Suprapubic skin (tissue), 4 donors: ENCODE measurements at places on chromosomes 16 and 17.

- H3K36me3 ChIP-seq: peaks cover 21% of the 10 kb centered on the region
- no peak for DNase-seq
- H3K27ac ChIP-seq: peak overlapping the region; percentile 90
- H3K27me3 ChIP-seq: no peaks in the 10 kb centered on the region
Measured at GRCh38 chr16:11852092-11852809, 909 bp upstream of the RSL1D1 start.

DNA sequence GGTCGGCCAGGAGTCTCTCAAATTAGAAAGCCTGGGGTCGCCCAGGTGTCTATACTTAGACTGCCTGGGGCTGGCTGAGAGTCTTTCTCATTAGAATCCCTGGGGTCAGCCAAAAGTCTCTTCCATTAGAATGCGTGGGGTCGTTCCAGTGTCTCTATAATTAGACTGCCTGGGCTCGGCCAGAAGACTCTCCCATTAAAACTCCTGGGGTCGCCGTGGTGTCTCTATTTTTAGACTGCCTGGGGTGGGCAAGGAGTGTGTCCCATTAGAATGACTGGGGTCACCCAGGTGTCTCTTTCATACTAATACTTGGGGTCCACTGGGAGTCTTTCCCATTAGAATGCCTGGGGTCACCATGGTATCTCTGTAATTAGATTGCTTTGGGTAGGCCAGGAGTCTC lies 2227.7 kb downstream of the TP53TG3F start:
- no peaks in the 10 kb centered on the region for H3K36me3 ChIP-seq
- no peaks in the 10 kb centered on the region for H3K27me3 ChIP-seq
- peak; percentile 71 for DNase-seq
- no peaks in the 10 kb centered on the region for H3K4me1 ChIP-seq

DNA sequence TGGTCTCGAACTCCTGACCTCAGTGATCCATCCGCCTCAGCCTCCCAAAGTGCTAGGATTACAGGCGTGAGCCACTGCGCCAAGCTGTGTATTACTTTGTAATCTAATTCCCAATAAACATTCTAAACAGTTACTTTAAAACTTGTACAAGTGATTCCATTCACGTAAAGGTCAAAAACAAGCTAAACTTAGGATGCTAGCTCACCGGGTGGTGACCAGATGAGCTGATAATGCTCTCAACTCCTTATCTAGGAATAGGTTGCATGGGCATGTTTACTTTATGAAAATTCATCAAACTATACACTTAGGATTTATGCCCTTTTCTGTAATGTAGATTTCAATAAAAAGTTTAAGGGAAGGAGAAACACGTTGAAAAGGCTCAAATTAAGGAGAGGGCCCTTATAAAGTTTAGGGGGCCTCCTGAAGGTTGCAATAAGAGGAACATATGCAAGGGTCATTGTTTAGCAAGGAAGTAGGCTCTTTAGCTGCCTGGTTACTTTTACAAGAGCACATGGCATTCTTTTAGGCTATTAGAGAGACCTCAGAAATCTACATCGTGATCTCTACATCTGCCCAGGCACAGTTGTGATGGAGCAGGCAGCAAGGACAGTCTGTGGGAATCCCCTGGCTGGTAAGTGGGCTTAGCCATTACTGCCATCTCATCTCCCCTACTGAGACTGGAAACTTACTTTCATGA lies 13.3 kb downstream of the CDR2 start:
- DNase-seq: no peak
- H3K27me3 ChIP-seq: no peaks in the 10 kb centered on the region
- no peaks in the 10 kb centered on the region for H3K4me1 ChIP-seq
- H3K36me3 ChIP-seq: peaks cover 24% of the 10 kb centered on the region
- no peak overlapping the region for H3K4me3 ChIP-seq

- H3K4me1 ChIP-seq: no peaks in the 10 kb centered on the region
- no peak overlapping the region for H3K27ac ChIP-seq
- DNase-seq: no peak
- H3K4me3 ChIP-seq: no peak overlapping the region
- H3K27me3 ChIP-seq: no peaks in the 10 kb centered on the region
Measured at GRCh38 chr16:82522026-82522425, 104.7 kb upstream of the CDH13 start.

- no peaks in the 10 kb centered on the region for H3K36me3 ChIP-seq
- H3K27me3 ChIP-seq: no peaks in the 10 kb centered on the region
- no peaks in the 10 kb centered on the region for H3K4me1 ChIP-seq
- peak overlapping the region; percentile 45 for H3K27ac ChIP-seq
Measured at GRCh38 chr17:56269556-56270389, 116.5 kb downstream of the ANKFN1 start.

DNA sequence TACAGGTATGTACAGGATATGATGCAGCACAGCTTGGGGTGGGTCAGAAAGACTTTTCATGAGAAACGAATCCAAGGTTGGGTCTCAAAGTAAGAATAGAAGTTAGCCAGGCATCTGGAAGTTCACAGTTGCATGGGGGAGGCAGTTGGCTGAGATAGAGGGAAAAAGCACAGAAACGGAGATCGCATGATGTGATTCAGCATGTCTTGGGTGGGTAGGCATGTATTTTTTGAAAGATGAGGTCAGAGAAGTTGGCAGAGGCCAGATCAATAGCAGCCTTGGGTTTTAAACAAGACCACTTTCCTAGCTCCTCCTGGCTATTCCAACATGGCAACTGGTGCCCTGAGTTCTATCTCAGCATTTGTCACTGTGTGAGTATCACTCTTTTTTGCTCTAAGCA lies 67.2 kb downstream of the PCTP start:
- DNase-seq: no peak
- no peak overlapping the region for H3K4me3 ChIP-seq
- no peaks in the 10 kb centered on the region for H3K4me1 ChIP-seq
- H3K36me3 ChIP-seq: no peaks in the 10 kb centered on the region

GRCh38 chr16:14301169-14302030 lies 230.3 kb downstream of the MRTFB start:
- H3K27ac ChIP-seq: peak overlapping the region; percentile 86
- H3K36me3 ChIP-seq: no peaks in the 10 kb centered on the region
- no peaks in the 10 kb centered on the region for H3K27me3 ChIP-seq
- H3K4me1 ChIP-seq: peaks cover 47% of the 10 kb centered on the region
- H3K4me3 ChIP-seq: peak overlapping the region; percentile 99

DNA sequence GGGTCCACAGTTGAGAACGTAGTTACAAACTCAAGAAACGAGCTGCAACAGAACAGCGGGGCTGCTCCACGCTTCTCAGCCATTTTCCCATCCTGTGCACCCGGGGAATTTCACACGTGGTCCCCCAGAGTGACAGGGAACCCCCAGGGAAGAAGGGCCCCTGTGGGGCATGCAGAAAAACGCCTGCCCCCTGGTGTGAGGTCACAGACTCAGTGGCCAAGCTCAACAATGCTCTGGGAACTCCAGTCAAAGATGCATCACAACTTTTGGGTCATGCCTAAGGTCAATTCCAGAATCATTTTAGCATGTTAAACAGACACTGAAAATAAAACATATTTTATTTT lies 115.4 kb downstream of the ZNF778 start:
- peaks cover 45% of the 10 kb centered on the region for H3K4me1 ChIP-seq
- peak; percentile 24 for DNase-seq
- H3K27me3 ChIP-seq: no peaks in the 10 kb centered on the region

GRCh38 chr17:82116246-82116645 lies 18.2 kb upstream of the FASN start:
- no peaks in the 10 kb centered on the region for H3K27me3 ChIP-seq
- H3K36me3 ChIP-seq: peaks cover 18% of the 10 kb centered on the region
- no peak overlapping the region for H3K27ac ChIP-seq
- H3K4me1 ChIP-seq: no peaks in the 10 kb centered on the region

DNA sequence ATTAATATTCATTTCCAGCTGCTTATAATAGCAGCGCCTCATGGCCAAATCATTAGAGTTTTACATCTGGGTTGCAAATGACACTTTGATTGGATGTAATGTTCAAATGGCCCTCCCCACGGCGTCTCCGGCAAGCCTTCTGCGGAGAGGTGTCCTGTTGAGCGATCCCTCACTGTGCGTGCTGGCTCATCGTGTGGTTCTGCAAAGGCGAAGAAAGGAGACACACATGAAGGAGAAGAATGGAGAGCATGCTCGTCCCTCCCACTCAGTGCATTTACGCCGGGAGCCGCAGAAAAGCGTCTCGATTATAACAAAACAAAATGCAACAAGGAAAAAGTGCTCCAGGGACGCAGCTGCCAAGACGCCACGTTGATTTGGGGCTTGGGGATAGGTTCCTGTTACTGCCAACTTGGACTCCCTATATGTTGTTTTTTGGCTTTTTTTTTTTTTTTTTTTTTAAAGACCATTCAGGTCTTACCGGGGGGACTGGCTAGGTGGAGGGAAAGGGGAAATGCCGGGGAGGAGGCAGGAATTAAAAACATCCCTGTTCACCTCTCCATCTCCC lies 117.6 kb downstream of the C16orf78 start:
- H3K4me1 ChIP-seq: peaks cover 14% of the 10 kb centered on the region
- peak overlapping the region; percentile 40 for H3K4me3 ChIP-seq
- no peak overlapping the region for H3K27ac ChIP-seq
- peak; percentile 45 for DNase-seq
- H3K27me3 ChIP-seq: no peaks in the 10 kb centered on the region
- no peaks in the 10 kb centered on the region for H3K36me3 ChIP-seq

- H3K27ac ChIP-seq: no peak overlapping the region
- peaks cover 28% of the 10 kb centered on the region for H3K27me3 ChIP-seq
- peak; percentile 67 for DNase-seq
- H3K36me3 ChIP-seq: no peaks in the 10 kb centered on the region
- peaks cover 13% of the 10 kb centered on the region for H3K4me1 ChIP-seq
Measured at GRCh38 chr17:49434821-49435670, 20.4 kb upstream of the PHB1 start.

GRCh38 chr17:14746822-14747602 lies 446.1 kb downstream of the HS3ST3B1 start:
- no peaks in the 10 kb centered on the region for H3K4me1 ChIP-seq
- H3K27me3 ChIP-seq: peaks cover 4% of the 10 kb centered on the region
- no peaks in the 10 kb centered on the region for H3K36me3 ChIP-seq
- H3K4me3 ChIP-seq: no peak overlapping the region

DNA sequence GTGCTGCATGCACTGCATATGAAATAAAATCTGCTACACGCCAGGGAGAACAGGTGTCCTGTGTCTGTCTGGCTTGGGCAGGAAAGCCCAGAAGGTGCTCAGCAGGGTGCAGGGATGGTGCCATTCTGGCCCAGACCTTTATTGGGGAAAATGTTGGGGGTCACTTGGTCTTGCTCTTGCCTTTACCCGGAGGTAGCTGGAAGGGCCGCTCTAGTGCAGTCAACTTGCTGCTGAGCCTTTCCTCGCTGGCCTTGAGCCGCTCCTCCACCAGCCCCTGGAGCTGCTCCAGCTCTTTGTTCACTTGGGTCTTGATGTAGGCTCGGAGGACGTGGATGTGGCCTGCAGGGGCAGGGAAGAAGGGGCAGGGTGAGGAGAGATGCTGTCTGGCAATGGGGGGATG lies 4.5 kb downstream of the CFAP119 start:
- H3K27ac ChIP-seq: no peak overlapping the region
- H3K27me3 ChIP-seq: no peaks in the 10 kb centered on the region
- no peak for DNase-seq
- H3K4me1 ChIP-seq: peaks cover 12% of the 10 kb centered on the region
- H3K36me3 ChIP-seq: peaks cover 53% of the 10 kb centered on the region

GRCh38 chr16:53435066-53435688 lies 906 bp downstream of the RBL2 start:
- DNase-seq: peak; percentile 83
- peak overlapping the region; percentile 97 for H3K4me3 ChIP-seq

DNA sequence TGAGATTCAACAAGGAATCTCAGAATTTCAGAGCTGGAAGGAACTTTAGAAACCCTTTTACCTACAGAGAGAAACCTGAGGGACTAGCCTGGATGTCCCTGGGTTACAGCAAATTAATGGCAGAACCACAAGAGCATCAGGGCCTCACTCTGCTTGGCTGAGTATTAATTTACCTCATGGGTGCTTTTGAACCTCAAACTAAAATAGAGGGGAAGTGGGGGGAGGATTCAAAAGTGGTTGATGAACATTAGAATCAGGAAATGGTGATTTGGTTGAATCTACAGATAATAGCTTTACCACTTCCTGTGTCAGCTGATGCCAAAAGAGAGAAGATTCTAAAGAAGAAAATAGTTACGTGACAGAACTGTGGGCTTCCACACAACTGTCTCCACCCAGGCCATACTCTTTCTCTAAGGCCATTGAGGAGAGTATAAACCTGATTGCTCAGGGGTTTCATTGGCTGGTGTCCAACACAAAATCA lies 11.3 kb upstream of the SKAP1 start:
- no peaks in the 10 kb centered on the region for H3K36me3 ChIP-seq
- DNase-seq: no peak
- H3K27ac ChIP-seq: no peak overlapping the region
- no peaks in the 10 kb centered on the region for H3K4me1 ChIP-seq
- H3K27me3 ChIP-seq: peaks cover 15% of the 10 kb centered on the region
- H3K4me3 ChIP-seq: no peak overlapping the region

GRCh38 chr16:35431829-35432663 lies 1972.6 kb downstream of the TP53TG3F start:
- DNase-seq: no peak
- no peaks in the 10 kb centered on the region for H3K27me3 ChIP-seq
- H3K4me3 ChIP-seq: no peak overlapping the region

DNA sequence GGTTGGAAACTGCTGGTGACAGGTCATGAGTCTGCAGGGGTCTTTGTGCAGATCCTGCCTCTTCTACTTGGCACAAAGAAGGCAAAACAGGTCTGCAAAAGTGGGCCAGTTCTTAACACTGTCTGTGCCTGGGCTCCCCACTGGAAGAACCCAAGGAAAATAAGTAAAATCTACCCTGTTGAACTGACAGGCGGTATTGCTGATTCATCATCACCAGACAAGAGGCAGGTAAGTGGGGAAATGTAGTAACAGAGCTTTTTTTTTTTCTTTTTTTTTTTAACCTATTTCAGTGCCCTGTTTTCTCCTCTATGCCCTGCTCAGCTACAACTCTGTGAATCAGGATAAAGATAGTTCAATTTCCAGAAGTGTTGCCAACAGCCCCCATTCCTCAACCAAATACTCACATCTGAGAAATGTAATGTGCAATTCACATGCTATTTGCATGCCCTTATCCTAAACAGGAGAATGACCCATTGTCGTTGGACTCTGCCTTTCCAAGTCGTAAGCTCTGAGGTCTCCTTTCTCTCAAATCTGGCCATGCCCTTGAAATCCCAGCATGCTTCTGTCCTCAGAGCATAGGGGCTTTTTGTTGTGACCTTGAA lies 237.0 kb downstream of the SOX9 start:
- no peak overlapping the region for H3K27ac ChIP-seq
- DNase-seq: no peak
- H3K27me3 ChIP-seq: peaks cover 11% of the 10 kb centered on the region
- H3K36me3 ChIP-seq: no peaks in the 10 kb centered on the region
- peaks cover 7% of the 10 kb centered on the region for H3K4me1 ChIP-seq
- no peak overlapping the region for H3K4me3 ChIP-seq

GRCh38 chr17:78645421-78646295 lies 68.5 kb upstream of the DNAH17 start:
- no peak overlapping the region for H3K4me3 ChIP-seq
- no peaks in the 10 kb centered on the region for H3K4me1 ChIP-seq
- no peaks in the 10 kb centered on the region for H3K36me3 ChIP-seq
- peaks cover 3% of the 10 kb centered on the region for H3K27me3 ChIP-seq
- no peak overlapping the region for H3K27ac ChIP-seq
- DNase-seq: no peak

DNA sequence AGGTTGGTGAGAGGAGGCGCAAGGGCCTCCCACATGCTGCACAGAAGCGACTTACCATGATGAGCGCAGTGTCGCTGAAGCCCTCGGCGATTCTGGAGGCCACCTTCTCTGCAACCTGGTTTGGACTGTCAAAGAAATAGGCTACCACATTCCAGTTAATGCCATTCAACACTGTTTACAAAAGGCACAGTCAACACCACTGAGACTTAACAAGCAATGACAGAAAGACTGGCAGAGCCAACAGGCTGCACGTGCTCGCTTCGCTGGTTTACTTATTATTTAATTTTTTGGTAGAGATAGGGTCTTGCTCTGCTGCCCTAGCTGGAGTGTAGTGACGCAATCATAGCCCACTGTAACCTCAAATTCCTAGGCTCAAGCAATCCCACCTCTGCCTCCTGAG lies 18.2 kb downstream of the EMC8 start:
- peaks cover 9% of the 10 kb centered on the region for H3K4me1 ChIP-seq
- H3K36me3 ChIP-seq: peaks cover 39% of the 10 kb centered on the region
- no peak overlapping the region for H3K4me3 ChIP-seq
